Left hindlimb (tissue), 1 donor: ENCODE measurements at places on chromosomes 7 and 10.

DNA sequence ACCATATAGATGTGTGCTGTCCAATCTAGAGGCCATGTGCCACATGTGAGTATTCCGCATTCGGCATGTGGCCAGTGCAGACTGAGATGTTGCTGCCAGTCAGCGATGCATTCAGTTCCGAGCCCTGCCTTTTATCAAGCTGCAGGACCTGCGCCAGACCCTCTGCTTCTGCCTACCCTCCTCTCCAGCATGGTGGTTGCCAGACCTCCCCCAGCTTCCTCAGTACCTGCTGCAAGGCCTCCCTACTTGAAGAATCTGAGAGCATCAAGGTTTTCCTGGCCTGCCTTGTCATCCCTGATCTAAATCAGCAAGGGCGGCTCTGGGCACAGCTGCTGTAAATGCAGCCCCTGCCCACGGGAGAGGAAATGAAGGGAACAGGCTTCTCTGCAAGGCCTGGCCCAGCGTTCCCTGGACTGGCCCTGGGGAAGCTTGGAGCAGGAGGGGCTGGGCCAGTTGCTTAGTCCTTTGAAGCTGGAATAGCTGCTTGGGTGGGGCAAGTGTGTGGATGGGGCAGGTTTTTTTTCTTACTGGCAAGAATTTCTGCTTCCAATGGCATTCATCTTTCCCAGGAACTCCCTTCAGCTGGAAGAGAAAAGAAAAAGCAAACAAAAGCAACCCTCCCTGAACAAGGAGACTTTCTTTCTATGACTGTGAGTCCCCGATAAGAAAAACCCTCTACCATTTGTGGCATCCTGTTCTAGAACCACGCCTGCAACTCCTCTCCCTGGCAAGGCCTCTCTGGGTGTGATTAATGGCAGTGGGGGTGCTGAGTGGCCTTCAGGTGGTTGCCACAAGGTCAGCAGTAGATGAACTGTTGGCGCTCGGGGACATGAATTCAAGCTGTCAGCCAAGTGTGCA, 93.0 kb downstream of the NHLRC2 start:
- DNase-seq: no peak

- no peak for DNase-seq
Measured at GRCh38 chr7:34900891-34901513, 136.3 kb downstream of the DPY19L1 start.

- no peak for DNase-seq
Measured at GRCh38 chr10:101492814-101493213, 95.2 kb downstream of the POLL start.

- DNase-seq: no peak
Measured at GRCh38 chr10:72638586-72639440, 12.9 kb upstream of the MICU1 start.

DNA sequence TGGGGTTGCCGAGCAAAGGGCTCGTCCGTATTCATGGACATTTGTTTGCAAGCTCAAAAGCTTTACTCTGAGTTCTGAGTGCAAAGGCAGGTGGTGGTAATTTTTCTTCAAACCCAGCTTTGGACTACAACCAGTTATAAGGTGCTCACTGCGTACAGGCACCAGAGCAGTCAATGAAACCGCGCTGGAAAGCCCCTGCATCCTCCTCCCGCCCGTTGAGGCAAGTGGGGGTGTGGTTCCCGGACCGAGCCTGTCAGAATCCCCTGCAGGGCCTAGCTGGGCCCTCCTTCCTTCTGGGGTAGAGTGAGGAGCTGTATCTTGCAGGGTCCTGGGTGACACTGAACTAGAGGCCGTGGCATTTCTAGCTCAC, 22.3 kb downstream of the AMZ1 start:
- no peak for DNase-seq

DNA sequence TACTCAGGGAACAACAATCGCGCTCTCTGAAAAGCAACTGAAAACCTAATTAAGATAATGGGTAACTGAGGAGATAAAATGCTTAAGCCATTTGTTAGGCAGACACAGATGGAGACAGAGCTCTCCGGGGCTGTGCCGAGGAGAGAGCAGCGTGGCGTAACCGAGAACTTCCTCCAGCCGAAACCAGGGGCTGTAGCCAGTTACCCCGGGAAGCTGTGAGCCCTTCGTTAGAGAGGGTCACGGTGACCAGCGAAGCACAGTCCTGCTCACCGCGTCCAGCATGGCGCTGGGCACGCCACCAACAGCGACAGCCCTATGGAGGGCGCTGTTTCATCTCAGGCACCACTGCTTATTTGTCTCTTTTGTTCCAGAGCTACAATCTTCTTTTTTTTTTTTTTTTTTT, 16.1 kb downstream of the PAPOLB start:
- no peak for DNase-seq

- no peak for DNase-seq
Measured at GRCh38 chr10:116699471-116700150, 42.8 kb downstream of the HSPA12A start.

- DNase-seq: no peak
Measured at GRCh38 chr7:88851220-88851619, 55.7 kb upstream of the TEX47 start.

DNA sequence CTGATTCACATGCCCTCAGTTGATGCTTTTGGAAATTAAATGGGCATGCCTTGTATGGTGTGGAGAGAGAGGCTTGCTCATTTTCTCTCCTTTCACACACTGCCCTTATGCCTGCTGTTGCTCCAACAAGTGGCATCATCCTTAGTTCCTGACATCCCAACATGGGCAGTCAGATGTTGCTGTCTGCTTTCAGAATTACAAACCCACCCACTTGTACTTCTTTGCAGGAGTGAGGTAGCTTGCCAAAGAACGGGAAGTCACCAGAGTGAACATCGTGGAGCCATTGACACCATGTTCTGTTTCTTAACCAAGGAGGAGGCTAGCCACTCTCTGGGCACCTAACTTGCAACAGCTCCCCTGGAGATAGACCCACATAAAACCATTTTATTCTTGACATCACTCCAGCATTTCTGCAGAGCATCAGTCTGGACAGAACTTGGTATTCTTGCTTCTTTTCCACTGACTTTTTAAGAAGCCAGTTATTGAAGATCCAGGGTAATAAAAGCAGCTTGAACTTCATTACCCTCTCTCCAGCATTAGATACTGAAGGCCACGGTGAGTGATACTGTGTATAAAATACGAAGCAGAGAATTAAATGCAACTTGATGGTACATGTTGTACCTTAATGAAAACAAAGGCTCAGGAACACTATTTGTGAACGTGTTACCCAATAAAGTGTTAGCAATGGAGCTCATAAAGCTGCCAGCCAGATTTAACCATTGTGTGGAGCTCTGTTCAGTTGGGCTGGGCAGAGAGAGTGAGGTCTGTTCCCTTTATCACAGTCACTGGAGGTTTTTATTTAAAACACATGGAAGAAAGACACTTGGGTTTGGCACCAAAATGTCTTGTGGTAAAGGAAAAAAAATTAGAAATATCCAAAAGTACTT, 195.8 kb upstream of the HABP2 start:
- DNase-seq: no peak

- DNase-seq: no peak
Measured at GRCh38 chr7:88492153-88492552, 185.5 kb upstream of the STEAP4 start.

- DNase-seq: no peak
Measured at GRCh38 chr7:128322040-128322643, 21.6 kb downstream of the RBM28 start.

- DNase-seq: no peak
Measured at GRCh38 chr10:14302035-14302434, 28.7 kb downstream of the FRMD4A start.
